ENCODE measurements at places on chromosomes 4 and X. TPM values are rescaled to one million over a fixed set of nuclear protein-coding genes. Genes with fewer than 3 reads are reported as not detected.

- DNase-seq, result no peak
Observed at GRCh38 chr4:78379040-78379439, 172.5 kb upstream of the ANXA3 start.

DNA sequence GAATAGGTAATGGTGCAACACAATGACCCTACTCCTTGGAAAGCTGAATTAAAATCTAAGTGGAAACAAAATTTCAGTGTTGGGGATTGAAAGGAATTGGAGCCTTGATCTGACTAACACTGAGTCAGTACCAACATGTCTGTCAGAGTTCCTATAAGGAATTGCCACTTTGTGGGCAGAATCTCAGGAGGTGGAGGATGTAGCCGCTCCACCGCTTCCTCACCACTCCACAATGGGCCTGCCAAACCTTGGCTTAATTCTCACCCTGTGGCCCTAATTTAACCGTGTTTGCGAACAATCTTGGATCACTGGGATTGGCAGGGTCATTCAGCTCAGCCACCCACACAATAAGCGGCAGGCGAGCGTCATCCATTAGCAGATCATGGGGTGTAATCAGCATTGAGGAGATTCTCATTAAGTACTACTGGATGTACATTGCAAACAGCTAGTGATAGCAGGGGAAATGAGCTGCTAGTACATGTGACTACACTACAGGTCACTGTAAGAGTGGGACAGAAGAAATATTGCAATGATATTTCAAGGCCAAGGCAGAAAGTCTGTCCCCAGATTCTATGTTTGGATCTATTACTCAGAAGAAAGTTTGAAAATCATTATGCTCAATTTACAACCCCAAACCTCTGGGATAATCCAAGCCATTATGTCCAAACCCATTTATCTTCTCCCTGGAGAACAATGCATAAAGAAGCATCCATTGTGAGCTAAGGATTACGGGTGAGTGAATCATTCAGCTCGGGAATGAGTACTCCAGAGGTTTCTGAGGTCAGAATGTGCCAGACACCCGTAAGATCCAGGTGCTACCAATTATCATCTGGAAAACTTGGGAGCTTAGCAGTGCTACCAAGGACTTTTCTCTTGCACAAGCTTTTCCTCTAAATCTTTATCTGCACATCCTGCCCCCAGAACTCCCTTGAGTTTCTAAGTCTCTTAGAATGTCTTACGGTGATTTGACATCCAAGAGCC lies 5.8 kb downstream of the SRPX start:
- DNase-seq, result no peak

STAP1 gene
- total RNA-seq, result 3.7 TPM

- DNase-seq, result no peak
Observed at GRCh38 chrX:10628906-10629305, 8.5 kb upstream of the MID1 start.

DNA sequence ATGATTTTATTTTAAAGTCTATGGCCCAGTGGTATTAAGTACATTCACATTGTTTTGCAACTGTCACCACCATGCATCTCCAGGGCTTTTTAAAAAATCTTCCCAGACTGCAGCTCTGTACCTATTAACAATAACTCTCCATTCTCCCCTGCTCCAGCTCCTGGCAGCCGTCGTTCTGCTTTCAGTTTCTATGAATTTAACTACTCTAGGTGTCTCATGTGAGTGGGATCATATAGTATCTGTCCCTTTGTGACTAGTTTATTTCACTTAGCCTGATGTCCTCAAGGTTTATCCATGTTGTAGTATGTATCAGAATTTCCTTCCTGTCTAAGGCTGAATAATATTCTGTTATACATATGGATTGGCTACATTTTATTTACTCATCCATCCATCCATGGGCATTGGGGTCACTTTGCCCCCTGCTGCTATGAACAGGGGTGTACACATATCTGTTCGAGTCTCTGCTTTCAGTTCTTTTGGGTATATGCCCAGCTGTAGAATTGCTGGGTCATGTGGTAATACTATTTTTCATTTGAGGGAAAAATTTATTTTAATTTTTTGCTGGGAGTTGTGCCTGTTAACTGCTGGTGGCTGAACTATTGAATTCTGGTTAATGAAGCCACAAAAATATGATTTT lies 131.3 kb downstream of the ARHGAP10 start:
- no peak for DNase-seq

MAEA gene
- 61.9 TPM for total RNA-seq

GRCh38 chrX:40145923-40146261 lies 48.1 kb upstream of the BCOR start:
- DNase-seq, result no peak

GRCh38 chr4:136962868-136963267 lies 569.4 kb downstream of the PCDH18 start:
- DNase-seq, result no peak

ADH1C gene
- total RNA-seq, result 0.11 TPM

BMX gene
- total RNA-seq, result not detected

All from activated T-cell treated with anti-CD3 and anti-CD28 coated beads, Interleukin-2, amount 50 U/mL, for 4 hours (primary cell).